ENCODE measurements at places on chromosomes 2 and 18.

- DNase-seq, result no peak
Measured at GRCh38 chr2:154697418-154698252, 860 bp upstream of the KCNJ3 start.

DNA sequence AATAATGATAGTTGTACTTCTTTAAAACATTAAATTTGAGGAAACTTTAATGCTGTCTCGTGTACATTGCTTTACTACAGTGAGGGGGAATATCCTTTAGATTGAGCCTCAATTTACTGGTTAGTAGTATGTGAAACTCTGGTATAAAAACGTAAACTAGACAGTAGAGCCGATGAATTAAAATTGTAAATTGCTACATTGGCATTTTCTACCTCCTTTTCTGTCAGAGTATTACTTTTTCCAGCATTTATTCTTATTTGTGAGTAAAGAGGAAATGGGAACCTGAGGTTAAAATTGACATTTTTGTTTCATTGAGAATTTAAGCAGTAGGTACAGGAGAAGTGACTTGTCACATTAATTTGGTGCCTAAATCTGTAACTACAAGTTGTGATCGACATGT, 128.2 kb downstream of the MIB1 start:
- no peak for DNase-seq

- no peak for DNase-seq
Measured at GRCh38 chr2:43692428-43692994, 16.3 kb upstream of the C1GALT1C1L start.

DNA sequence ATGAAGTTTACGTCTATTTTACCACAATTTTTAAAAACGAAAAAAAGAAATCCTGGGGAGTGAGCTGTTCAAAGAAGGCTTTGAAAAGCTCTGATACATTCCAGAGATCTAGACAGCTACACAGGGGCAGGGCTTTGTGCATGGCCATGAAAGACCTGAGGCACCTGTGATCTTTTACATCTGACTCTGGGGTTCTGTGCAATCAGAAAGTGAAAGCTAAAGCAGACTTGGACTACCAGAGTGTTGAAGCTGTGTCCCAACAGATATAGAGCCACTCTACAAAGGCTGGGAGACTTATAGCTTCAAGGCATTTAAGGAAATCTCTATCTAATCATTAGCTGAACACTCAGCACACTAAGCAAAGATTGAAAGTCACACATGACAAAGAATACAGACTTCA, 34.1 kb downstream of the PARD6G start:
- DNase-seq, result no peak

DNA sequence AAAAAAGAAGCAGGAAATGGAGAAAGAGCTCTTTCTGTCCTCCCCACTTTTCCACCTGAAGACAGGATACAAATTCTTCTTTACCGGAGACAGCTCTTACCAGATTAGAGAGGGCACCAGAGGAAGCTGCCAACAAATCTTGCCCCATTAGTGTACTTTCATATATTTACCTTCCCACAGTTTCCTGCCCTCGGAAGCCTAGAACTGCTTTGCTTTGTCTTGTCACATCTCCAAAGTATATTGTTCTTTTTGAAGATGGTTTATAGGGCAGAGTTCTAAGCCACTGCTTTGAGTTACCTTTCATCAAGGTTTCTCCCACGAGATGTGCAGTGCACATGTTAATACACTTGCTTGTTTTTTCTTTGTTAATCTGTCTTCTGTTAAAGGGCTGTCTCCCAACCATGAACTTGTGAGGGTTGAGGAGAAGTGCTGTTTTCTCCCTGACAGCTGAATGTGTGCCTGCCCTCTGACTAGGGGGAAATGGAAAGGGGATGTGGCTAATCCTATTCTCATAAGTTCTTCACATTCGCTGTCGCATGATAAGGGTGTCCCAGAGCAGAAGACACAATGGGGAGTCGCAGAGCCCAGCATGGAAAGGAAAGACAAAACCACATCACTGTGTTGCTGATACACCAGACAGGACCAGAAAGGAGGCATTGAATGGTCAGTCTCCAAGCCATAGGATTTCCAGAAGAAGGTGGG, 24.2 kb downstream of the CENPA start:
- no peak for DNase-seq

GRCh38 chr18:71077451-71077850, 788.6 kb downstream of the SOCS6 start:
- DNase-seq, result no peak

GRCh38 chr2:223099561-223099960, 47.6 kb downstream of the KCNE4 start:
- DNase-seq, result no peak

DNA sequence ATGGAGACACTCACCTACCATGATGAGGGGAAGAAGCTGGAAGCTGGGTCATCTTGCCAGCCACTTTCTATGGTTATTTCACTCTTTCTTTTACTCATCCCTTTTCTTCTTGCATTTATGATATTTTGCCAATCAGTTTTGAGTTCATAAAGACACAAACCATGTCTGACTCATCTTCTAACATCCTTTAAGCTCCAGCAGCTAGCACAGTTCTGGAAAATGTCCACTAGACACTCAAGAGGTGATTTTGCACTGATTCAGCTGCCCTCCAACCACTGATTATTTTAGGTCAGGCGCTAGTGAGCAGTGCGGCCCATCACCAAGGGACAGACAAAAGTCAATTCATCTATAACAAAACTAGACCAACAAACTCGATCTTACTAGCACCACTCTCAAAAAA, 537.1 kb upstream of the ID2 start:
- no peak for DNase-seq

GRCh38 chr18:45253056-45253565, 362.2 kb upstream of the SLC14A2 start:
- DNase-seq, result no peak

GRCh38 chr2:170965446-170966225, 36.6 kb downstream of the GORASP2 start:
- no peak for DNase-seq

DNA sequence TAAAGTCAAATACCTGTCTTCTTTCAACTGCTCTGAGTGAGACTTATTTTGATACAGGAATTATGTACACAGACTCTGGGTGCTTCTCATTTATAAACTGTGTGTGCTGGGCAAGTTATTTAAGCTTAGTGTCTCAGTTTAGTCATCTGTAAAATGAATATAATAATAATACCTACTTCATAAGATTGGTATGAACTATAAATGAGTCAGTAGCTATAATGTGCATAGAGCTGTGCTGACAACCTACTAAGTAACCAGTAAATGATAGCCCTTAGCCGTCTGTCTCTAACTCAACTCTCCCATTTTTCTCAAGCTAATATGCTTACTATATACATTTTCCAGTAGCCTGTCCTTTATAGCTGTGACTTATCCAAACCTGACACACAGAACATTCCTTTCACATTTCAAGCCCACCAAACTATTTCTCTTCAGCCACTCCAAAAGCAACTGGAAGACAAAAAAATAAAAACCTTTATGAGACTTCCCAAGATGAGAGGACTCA, 319.8 kb downstream of the ETAA1 start:
- no peak for DNase-seq

DNA sequence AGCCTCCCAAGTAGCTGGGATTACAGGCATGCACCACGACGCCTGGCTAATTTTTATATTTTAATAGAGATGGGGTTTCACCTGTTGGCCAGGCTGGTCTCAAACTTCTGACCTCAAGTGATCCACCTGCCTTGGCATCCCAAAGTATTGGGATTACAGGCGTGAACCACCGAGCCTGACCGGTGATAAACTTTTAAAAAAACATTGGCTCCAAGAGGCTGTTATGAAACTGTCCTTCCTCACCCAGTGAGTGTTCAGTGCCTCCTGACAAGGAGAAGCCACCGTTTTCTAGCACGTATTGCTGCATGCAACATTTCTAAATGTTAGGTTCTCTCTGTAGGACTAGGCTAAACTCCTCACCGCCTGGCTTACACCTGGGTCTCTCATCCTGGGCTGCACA, 63.3 kb downstream of the EDAR start:
- no peak for DNase-seq

DNA sequence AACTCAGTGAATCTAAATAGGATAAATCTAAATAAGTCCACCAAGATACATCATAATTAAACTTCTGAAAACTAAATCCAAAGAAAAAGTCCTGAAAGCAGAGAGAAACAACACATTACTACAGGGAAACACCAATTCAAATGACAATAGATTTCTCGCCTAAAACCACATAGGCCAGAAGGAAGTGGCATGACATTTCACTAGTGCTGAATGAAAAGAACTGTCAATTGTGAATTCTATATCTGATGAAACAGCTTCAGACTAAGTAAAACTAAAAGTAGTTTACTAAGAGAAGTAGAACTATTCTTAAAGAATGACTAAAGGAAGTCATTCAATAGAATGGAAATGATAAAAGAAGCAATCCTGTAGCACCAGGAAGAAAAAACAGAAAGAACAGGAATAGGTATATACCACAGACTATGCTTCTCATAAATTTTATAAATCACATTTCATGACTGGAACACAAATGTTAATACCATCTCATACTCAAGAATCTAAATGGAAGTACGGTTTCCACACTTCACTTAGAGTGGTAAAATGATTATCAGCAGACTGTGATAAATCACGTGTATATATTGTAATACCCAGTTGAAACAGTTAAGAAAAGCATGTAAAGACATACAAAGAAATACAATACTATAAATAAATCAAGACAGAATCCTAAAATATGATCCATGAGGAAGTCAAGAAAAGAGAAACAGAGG, 46.4 kb downstream of the ASXL2 start:
- DNase-seq, result no peak

DNA sequence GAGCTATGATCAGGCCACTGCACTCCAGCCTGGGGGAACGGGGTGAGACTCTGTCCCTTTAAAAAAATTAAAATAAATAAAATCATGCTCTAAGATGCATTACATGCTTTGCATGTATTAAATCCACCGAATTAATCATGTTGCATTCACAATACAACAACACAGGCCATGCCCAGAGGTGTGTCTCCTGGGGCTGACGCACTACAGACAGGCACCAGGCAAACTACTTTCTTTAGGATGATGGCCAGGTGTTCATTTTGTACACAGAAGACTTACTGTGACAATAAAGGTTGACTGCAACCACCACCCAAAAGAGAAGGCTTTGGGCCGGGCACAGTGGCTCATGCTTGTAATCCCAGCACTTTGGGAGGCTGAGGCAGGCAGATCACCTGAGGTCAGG, 226.8 kb upstream of the PXDN start:
- DNase-seq, result no peak

DNA sequence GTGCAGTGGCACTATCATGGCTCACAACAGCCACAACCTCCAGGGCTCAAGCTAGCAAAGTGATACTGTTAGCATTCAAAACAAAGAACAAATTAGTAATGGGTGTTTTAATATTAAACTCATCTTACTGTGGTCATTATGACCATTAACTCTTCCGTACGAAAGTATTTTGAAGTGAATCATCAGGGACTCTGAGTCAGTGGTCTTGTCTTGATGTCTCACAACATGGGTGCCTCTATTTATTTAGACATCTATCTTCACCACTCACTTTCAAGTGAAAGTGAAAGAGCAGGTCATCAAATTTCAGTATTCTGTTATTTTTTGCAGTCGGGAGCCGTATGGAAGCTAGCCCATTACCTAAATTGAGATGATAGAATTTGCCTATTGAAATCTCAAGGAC, 1118.2 kb downstream of the DPP10 start:
- DNase-seq, result no peak

DNA sequence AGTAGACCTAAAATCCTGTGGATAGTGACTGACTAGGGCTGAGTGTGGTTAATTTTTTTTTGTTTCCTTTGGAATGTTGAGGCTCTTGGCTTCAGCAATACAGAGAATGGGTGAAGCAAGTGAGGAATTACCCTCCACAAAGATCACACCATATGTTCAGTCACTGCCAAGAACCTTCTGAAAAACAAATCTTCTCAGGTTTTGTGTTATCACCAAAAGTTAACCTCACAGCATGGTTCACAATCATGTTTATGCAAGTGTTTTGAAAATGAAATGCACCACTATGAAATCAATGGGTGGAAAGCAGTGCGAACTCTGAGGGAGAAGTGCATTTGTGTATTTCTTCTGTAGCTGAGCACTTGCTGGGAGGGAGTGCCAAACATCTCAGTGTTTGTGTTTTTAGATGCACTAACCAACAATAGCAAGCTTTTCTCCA, 44.4 kb downstream of the SPATS2L start:
- no peak for DNase-seq

DNA sequence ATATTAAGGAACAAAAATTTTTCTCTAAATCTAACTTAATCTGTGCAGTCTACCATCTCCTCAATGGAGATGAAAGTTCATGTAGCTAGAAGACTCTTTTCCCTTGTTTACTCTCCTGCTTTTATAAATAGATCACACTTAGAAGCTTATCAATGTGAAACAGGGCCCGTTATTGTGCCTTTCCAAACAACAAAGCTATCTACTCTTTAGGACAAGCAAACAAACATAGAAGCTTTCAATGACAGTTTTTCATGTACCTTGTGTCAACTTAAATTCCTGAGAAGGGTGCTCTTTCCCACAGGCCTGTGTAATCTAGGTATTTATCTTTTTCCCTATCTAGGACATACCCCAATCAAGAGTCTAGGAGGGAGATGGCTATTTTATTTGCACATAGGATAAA, 247.8 kb upstream of the CWC22 start:
- no peak for DNase-seq

DNA sequence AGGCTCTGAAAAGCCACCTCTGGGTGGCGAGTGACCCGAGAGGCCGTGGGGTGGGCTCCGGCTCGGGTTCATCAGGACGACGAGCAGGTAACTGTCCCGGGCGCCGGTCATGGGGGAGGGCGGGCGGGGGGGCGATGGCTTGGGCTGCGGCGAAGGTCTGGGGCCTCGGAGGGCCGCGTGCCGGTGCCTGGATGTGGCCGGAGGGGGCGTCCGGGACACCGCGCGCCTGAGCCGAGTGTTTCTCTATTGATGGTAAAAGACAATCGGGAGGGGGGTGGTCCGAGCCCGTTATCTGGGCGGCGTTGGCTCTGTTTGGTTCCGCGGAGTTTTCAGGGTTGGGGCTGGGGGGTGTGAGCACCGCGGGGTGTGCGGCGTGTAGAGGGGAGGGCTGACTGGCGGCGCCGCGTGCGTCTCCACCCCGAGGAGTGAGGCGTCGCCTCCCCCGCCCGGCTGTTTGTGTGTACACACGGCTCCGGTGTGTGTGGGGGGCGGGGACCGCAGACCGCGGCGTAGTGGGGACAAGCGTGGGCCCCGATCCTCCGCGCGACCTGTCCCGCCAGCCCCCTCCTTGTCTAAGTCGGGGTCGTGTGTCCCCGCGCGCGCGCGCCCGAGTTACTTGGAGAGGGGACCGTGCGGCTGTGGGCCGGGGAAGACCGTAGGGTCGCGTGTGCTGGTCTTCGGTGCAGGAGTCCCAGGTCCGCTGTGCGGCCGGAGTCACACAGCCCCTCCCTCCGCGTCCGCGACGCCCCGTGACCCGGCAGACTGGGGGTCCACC, 1.6 kb downstream of the CTIF start:
- peak; percentile 64 for DNase-seq

- no peak for DNase-seq
Measured at GRCh38 chr18:11885278-11885947, 22.7 kb downstream of the MPPE1 start.

DNA sequence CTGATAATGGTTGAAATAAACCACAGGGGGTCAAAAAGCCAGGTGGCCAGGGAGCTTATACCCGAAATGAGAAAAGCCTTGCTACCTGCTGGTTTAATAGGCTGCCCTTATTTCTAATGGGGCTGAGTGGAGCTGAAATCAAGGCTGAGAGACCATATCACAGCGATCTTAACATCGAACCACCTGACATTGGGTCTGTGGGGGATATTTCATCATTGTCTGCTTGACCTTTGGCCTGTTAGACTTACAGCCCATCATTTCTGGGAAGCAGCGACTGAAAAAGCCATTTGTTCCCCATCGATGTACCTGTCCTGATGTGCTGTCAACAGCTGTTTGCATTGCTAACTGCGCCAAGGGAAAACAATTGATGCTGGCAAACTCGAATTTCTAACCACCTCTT, 199.7 kb upstream of the SLC14A2 start:
- DNase-seq, result no peak

All from anterior cingulate cortex (tissue), 58 donors.